ENCODE measurements at places on chromosomes 3 and 15.
A peak's percentile ranks its signal among the peaks of the same experiment; 100 is the strongest.

DNA sequence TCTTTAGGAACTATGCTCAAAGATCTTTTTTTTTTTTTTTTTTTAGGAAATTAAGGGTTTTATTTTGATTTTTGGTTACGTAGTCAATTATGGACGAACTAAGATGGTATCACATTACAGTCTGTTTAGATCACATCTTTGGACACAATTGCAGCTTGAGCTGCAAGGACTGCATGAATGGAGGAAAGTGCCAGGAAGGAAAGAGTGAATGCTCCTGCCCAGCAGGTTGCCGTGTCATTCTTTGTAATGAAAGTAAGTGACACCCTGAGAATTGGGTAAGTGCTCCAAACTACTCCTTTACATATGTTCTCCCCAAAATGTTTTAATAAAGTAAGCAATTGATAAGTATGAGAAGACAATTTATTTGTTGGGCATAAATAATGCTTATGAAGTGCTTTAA lies 716.5 kb upstream of the GOLIM4 start:
- DNase-seq: no peak

- DNase-seq: peak; percentile 58
These were observed 3.0 kb upstream of the TLE3 start for GRCh38 chr15:70100474-70101341.

DNA sequence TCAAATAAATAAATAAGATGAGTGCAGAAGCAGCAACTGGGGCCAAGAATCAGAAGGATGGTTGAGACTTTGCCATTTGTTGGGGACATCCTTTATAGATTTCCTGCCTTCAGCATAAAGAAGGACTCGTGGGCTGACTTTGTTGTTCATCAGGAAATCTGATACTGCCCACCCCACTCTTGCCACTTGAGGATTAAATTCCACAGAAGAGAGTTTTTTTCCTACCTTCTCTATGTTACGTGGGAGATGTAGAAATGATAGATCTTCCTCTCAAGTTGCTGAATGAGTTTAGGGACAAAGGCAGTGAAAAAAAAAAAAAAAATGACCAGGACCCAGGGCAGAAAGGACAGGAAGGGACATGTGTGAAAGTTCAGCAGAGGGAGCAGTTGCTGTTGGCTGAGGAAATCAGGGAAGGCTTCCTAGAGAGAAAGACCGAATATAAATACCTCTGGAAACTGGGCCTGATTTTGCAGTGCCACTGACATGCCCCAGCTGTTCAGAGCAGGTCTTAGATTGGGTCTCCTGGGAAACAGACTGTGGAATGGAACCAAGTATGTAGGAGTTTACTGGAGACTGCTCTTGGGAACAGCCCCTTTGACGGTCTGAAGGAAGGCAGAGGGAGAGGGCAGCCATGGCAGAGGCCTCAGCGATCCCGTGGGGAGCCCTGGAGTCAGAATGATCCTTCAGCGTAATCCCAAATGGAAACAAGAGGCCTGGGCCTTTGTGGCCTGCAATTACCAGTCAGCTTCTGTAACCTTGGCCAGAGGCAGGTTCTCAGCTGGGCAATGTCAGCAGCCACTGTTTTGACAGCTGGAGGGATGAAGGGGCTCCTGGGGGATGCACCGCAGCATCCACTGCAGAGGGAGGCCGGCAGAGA lies 50.9 kb downstream of the C3orf20 start:
- DNase-seq: no peak

- no peak for DNase-seq
These were observed 167.3 kb downstream of the BCHE start for GRCh38 chr3:165669967-165670366.

GRCh38 chr3:112074616-112075497 lies 11.3 kb upstream of the C3orf52 start:
- peak; percentile 29 for DNase-seq

- no peak for DNase-seq
These were observed 92.1 kb downstream of the XRN1 start for GRCh38 chr3:142355692-142356091.

- no peak for DNase-seq
These were observed 142.7 kb downstream of the FNDC3B start for GRCh38 chr3:172181932-172182586.

GRCh38 chr3:10555263-10555662 lies 49.9 kb upstream of the ATP2B2 start:
- DNase-seq: no peak

GRCh38 chr3:160665231-160665630 lies 11.7 kb upstream of the ARL14 start:
- DNase-seq: no peak

DNA sequence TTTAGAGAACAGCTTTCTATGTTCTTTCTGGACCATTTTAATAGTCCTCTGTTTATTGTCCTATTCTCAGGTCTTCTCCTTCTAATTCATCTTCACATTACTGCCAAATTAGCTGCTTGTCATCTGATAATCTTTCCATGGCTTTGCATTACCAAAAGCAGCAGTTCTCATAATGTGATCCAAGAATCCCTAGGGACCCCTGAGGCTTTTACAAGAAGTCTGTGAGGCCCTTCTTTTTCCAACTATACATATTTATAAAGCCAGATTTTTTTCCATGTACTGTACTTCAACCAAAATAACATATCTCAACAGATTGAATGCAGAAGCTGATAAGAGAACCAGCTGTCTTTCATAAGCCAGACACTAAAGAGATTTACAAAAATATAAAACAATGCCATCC lies 162.5 kb upstream of the BFSP2 start:
- DNase-seq: no peak

DNA sequence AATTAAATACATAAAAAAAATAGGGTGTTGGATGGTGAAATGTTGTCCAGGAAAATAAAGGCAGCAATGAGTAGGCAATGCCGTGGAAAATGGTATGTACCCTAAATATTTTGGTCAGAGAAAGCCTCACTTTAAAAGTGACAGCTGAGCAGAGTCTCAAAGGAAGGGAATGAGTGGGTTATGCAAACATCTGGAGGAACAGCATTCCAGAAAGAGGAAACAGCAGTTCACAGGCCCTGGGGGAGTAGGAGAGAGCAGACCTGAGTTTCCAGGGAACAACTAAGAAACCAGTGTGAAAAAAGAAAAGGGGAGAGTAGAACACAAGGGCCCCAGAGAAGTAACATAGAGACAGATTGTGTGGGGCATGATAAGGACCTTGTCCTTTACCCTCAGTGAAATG lies 230.0 kb upstream of the CNTN3 start:
- DNase-seq: no peak

DNA sequence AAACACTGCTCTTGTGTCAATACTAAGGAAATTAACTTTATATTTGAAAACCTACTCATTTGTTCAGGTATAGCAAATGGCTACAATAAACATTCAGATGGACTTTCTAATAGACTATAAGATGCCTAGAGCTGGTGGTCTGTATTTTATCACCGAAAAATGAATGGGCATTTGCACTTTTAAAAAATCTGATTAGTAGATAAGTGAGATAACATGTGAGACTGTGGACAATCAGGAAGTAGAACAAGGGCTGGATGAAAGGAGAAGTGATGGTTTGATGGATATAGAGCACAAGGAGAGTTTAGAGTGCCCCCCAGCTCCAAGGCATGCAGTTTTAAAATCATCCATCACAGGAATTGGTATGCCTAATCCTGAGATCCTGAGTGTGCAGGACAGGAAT lies 308.4 kb upstream of the RARB start:
- DNase-seq: no peak

DNA sequence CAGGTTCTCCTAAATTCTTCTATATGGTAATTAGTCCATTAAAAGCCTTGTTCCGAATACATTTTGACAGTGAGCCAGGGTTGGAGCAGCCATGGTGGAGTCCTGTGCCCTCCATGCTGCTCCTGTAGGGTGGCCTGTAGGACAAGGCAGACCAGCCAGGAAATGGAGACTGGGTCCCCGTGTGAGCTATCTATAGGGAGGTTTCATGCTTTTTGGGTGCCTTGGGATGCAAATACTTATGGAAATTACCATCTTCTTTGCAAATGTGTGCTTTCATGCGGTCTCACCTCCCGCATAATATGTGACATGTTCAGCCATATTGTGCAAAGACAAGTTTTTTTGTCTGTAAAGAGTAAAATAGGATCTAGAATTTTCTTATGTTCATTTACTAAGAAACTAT lies 58.0 kb upstream of the FURIN start:
- no peak for DNase-seq

GRCh38 chr3:30681649-30682211 lies 75.3 kb downstream of the TGFBR2 start:
- DNase-seq: no peak

DNA sequence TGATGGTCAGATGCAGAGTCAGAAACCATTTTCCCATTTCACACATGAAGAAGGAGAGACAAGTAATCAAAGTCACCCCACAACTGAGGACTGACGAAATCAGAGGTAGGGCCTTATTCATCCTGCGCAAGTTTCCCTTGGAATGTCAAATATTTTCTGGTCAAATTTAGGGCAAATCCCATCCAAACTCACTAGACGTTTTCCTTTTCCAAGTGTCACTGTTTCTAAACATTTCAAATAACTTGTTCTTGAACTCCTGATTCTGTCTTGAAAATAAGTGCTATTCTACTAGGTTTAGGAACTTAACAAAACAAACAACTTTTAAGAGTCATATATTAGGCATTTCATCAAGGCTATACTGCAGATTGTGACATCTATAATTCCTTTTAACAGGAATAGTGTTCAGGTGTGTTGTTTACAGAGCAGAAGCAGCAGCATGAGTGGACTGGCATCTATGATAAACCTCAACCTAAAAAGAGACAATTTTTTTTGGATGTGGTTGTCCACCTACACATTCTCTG lies 40.7 kb downstream of the SUMF1 start:
- no peak for DNase-seq

- no peak for DNase-seq
These were observed 6.7 kb downstream of the SLC51A start for GRCh38 chr3:196222876-196223595.

GRCh38 chr15:85750319-85751290 lies 44.1 kb downstream of the KLHL25 start:
- no peak for DNase-seq

DNA sequence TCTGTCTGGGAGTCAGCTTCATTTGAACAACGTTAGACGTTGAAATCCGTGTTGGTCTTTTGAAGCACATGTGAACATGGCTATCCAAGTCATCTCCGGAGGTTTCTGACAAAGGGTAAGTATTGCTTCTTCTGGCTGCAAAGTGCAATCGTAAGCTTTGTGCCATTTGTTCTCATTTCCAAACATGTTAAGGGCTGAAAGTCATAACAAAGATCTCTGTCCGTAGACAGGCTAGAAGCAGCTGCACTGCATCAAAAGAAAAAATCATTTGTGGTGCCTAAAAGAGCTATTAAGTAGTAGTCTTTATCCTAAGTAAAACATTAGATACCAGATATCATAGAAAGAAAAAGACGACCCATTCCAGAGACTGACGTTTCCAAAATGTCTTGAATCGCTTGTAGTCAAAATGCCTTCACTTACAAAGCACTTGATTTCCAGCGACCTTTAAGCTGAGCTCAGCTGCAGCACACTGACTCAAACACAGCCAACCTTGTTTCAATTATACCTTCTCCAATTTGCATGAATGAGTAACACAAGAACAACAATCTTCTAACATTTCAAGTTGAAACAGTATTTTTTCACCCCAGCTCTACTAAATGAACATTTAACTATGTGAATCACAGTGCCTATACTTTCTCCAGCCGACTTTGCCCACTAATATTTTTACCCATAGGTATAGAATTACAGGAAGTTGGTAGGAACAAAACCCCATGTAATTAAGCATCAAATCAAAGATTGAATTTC lies 76.6 kb downstream of the NEDD4 start:
- no peak for DNase-seq

DNA sequence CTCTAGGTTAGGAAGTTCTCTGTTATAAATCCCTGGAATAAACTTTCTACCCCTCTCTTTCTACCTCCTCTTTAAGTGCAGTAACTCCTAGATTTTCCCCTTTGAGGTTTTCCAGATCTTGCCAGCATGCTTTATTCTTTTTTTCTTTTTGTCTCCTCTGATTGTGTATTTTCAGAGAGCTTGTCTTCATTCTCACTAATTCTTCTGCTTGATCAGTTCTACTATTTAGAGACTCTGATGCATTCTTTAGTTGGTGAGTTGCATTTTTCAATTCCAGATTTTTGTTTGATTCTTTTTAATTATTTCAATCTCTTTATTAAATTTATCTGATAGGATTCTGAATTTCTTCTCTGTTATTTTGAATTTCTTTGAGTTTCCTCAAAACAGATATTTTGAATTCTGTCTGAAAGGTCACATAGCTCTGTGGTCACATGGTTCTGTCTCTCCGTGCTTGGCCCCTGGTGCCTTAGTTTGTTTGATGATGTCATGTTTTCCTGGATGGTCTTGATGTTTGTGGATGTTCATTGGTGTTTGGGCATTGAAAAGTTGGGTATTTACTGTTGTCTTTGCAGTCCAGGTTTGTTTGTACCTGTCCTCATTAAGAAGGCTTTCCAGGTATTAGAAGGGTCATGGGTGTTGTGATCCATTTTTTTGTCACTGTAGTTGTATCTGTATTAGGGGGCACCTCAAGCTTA lies 89.2 kb downstream of the BBX start:
- DNase-seq: no peak

- peak; percentile 31 for DNase-seq
These were observed 59.0 kb downstream of the EPHB3 start for GRCh38 chr3:184620475-184621119.

DNA sequence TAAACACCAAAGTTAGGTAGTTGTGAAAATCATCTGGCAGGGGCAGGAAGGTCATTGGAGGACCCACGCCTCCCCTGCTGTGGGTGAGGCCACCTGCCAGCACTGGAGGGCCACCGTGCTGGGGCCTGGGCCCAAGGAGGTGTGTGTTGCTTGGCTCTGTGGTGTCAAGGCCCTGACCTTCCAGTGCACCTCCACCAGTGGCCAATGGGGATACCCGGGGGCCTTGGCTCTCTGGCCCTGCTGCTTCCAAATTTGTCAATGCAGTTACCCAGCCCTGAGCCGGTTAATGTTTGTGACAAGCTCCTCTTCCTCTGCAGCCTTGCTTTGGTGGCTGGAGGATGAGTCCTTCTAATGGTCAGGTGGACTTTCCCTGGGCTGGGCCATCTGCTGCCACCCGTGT lies 150.2 kb downstream of the KLF13 start:
- DNase-seq: no peak

- DNase-seq: no peak
These were observed 37.1 kb downstream of the SYNM start for GRCh38 chr15:99141943-99142342.

DNA sequence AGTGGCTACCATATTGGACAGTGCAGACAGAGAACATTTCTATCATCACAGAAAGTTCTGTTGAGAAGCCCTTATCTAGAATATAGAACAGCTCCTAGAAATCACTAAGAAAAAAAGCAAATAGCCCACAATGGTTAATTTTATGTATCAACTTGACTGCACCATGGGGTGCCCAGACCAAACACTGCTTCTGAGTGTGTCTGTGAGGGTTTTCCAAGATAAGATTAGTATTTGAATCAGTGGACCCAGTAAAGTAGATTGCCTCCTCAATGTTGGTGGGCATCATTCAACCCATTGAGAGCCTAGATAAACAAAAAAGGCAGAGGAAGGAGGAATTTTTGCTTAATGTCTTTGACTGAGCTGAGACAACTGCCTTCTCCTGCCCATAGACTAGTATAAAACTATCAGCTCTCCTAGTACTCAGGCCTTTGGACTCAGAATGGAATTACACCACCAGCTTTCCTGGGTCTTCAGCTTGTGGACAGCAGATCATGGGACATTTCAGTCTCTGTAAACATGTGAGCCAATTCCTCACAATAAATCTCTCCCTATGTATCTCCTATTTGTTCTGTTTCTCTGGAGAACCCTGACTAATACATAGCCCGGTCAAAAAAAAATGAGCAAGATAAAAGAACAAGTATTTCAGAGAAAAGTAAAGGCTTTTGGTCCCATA lies 55.9 kb upstream of the OXTR start:
- DNase-seq: no peak

- no peak for DNase-seq
These were observed 316.9 kb upstream of the ICE2 start for GRCh38 chr15:60795889-60796288.
